ENCODE measurements at places on chromosomes 2 and 18. TPM values are rescaled to one million over a fixed set of nuclear protein-coding genes. Genes with fewer than 3 reads are reported as not detected.

DNA sequence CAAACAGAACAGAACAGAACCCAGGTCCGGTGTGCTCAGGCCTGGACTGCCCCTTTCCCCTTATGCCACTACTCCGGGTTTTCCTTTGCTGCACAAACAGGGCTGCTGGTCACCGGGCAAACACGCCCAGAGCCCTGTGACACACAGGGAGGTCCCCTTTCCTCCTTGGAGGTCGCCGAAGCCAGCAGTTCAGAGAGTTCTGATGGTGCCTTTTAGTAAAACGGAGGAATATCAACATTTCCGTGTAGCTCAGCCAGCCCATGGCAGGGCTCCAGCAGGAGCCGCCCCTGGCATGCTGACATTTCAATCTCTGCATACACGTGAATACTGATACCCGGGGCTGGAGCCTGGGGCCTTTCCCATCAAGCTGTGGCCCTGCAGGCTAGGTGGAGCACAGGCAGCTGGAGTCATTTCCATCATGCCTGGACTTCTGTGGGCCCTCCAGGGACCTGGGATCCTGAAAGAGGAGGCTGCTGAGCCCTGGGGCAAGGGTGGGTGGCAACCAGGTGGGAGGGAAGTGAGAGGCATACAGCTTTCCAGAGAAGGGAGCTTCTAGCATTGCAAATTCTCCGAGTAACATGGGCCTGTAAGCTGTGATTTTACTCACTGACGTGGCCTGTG is 91.4 kb upstream of the PXDN start:
- peaks cover 44% of the 10 kb centered on the region for H3K4me1 ChIP-seq
- DNase-seq: no peak
- no peaks in the 10 kb centered on the region for H3K36me3 ChIP-seq
- peak overlapping the region; percentile 38 for H3K27ac ChIP-seq
- no peaks in the 10 kb centered on the region for H3K27me3 ChIP-seq

- no peaks in the 10 kb centered on the region for H3K36me3 ChIP-seq
- peaks cover 7% of the 10 kb centered on the region for H3K4me1 ChIP-seq
- H3K27ac ChIP-seq: no peak overlapping the region
- no peaks in the 10 kb centered on the region for H3K27me3 ChIP-seq
- no peak overlapping the region for H3K4me3 ChIP-seq
- no peak for DNase-seq
These were observed 72.8 kb downstream of the TCF4 start for GRCh38 chr18:55515214-55515613.

- H3K36me3 ChIP-seq: no peaks in the 10 kb centered on the region
- no peaks in the 10 kb centered on the region for H3K27me3 ChIP-seq
- no peak overlapping the region for H3K27ac ChIP-seq
- H3K4me3 ChIP-seq: no peak overlapping the region
These were observed 34.9 kb downstream of the ARHGAP28 start for GRCh38 chr18:6764382-6764781.

DNA sequence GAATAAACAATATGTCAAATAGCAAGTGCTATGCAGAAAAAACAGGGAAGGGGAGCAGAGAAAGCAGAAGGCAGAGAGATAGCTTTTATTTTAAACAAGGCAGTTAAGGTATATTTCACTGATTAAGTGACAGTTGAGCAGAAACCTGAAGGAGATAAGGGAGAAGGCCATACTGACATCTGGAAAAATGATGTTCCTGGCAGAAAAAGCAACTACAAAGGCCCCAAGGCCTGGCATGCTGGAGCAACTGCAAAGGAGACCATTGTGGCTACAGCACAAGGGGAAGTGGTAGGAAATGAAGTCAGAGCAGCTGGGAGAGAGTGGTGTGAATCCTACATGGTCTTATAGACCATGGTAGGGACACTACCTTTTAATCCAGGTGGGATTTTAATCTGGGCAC is 8.9 kb upstream of the PCBP1 start:
- H3K4me1 ChIP-seq: peaks cover 11% of the 10 kb centered on the region
- H3K36me3 ChIP-seq: peaks cover 33% of the 10 kb centered on the region
- H3K27ac ChIP-seq: no peak overlapping the region

- H3K27ac ChIP-seq: no peak overlapping the region
- no peaks in the 10 kb centered on the region for H3K27me3 ChIP-seq
- no peak for DNase-seq
- H3K36me3 ChIP-seq: peaks cover 15% of the 10 kb centered on the region
These were observed 118.8 kb downstream of the ZNF516 start for GRCh38 chr18:76376225-76376624.

DNA sequence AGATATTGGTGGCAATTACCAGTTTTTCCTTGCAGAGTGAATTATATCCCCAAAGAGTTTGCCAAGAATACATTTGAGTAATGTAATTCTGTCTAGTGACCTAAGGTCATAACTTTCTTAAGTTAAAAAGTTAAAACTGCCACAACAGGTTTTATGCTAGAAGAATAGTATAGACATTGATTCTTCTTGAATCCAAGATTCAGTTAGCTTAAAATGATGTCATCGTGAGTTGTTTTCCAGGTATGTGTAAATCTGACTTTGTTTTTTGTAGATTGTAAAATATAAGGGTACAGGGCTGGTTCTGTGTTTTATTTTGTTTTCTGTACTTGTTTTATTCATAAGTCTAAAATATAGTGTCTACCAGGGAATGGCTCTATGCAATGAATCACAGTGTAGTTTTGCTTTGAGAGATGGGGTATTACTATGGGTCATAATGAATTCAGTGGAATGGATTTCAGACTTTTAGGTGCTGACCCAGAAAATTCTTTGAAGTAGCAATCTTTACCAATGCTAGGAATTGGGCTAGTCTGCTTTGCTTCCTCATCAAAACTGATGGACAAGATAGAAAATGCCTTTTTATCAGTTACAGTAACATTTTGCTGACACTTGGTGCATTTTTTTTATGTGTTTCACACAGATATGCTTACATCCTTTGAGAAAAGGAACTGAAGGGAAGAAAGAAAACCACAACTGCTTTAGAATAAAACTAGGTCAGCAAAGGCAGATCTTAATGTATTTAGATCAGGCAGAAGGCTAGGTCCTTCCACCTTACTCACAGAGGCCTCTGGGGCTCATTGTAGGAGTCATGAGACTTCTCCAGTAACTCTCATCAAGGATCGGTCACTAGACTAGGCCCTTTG is 20.8 kb upstream of the MGAT5 start:
- H3K27ac ChIP-seq: no peak overlapping the region
- no peak overlapping the region for H3K4me3 ChIP-seq
- no peaks in the 10 kb centered on the region for H3K27me3 ChIP-seq
- no peak for DNase-seq
- no peaks in the 10 kb centered on the region for H3K36me3 ChIP-seq

MRPL53 gene
- total RNA-seq: 14.6 TPM

MOCOS gene
- 2.8 TPM for total RNA-seq

IL1R2 gene
- 47.7 TPM for total RNA-seq

TSPYL6 gene
- not detected for total RNA-seq

ASPRV1 gene
- 3.2 TPM for total RNA-seq

SYT4 gene
- total RNA-seq: not detected

GPR17 gene
- not detected for total RNA-seq

All from thoracic aorta (tissue), 2 donors.